ENCODE measurements at places on chromosomes 16 and 17.

DNA sequence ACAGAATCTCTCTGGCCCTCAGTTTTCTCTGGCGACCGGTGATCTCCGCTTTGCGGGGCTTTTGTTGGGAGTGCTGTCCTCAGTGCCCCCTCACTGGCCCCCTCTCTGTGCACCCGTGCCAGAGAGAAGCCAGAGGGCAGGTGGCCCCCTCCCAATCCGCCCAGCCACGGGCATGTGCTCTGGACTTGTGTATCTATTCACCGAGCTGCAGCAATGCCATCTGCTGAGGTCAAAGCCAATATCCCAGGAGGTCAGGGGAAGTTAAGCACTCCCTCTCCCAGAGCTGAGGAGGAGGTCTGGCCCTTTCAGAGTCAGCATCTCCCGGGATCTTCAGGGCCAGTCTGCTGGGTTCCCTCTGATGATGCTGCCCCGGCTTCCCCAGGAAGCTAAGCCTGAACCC, 5.1 kb downstream of the CACNG5 start:
- no peak for DNase-seq

GRCh38 chr17:75899353-75899752, 2.6 kb upstream of the TRIM65 start:
- DNase-seq, result no peak

DNA sequence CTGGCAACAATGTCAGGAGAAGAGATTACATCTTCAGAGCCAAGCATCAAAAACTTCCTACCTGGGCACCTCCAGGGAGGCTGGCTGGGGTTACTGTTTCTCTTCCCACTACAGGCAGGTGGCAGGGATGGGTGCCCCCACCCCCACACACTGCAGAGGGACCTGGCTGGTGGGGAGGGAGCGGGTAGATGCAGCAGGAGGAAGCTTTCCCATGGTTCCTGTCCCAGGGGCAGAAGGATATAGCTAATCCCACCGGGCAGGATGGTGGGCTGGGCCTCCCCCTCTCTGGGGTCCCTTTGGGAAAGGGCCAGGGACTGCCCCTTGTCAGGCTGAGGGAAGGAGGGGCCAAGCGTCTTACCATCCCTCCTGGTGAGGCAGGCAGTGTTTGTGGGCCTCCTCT, 16.7 kb upstream of the MTMR4 start:
- DNase-seq, result peak; percentile 41

DNA sequence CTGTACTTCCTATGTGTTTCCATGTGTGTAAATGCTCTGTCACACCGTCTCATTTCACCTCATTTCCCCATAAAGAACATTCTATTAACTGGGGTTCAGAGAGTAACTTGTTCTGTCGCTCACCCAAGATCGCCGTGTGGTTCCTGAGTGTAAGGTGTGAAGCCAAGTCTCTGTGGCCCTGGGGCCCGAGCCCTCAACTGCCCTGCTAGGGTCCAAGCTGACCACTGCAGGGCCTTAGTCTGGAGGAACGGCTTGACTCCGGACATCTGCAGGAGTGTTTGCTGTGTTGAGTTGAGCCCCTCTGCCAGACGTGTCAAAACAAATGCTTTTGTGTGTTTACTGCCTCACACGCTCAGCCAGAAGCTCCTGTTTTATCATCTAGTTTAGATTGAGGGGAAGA, 244.1 kb downstream of the CCDC182 start:
- no peak for DNase-seq

DNA sequence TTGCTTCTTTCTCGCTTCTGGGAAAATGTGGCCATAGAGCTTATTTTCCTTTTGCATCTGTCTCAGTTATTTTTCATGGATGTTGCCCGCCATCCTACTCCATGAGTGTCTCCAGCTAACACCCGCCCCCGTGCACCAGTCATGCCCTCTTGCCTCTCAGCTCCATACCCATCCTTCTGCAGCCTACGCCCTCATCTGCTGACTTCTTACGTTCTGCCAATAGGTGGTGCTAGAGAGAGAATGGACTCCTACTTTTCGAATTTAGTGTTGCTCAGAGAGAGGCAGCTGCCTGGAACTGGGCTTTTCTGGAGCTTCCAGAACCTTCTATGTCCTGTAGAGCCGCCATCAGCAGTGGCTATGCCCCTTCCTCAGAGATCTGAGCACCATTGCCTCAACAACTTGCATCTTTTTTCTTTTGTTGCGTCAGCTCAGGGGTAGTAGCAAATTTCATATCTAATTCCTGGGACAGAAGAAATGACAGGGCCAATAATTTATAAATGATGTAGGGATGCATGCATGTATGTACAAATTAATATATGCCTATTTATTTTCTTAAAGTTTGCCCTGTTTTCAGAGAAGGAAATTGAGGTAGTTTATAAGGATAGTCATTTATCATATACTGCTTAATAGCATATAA, 119.7 kb upstream of the MYOCD start:
- peak; percentile 70 for DNase-seq

DNA sequence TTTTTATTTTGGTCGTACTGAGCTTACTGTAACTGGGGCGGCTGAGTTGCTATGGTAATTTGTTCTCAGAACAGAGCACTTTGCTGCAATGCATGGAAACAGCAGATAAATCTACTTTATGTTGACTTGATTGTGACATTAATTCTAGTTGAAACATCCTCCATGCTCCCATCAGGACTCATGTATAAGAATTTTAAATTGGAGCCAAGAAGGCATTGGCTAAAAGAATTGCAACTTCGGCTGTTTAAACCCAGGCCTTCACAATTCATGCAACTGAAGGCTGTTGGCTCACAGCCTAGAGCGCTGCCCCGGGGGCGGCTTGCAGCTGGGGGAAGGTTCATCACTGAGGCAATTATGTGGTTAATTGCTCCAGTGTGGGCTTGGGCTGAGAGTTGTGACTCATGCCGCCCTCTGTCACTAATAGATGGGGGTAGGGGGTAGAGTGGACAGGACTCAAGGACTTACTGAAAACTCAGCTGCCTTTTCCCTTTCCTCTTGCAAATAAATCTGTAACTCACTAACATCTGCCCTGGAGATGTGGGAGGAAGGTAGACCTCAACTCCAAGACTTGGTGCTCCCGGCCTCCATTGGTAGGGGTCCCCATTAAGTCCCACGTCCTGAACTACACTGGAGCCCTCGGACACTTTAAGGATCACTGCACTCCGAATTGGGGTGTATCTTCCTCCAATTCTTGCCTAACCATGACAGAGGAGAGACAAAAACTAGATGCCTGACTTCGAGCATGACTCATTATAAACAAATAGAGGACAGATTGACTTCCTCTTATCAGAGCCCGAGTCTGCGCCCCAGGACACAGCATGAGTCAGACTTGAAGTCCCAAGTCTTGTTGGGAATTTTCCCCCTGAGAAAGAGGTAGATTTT, 37.5 kb downstream of the ERCC4 start:
- peak; percentile 26 for DNase-seq

DNA sequence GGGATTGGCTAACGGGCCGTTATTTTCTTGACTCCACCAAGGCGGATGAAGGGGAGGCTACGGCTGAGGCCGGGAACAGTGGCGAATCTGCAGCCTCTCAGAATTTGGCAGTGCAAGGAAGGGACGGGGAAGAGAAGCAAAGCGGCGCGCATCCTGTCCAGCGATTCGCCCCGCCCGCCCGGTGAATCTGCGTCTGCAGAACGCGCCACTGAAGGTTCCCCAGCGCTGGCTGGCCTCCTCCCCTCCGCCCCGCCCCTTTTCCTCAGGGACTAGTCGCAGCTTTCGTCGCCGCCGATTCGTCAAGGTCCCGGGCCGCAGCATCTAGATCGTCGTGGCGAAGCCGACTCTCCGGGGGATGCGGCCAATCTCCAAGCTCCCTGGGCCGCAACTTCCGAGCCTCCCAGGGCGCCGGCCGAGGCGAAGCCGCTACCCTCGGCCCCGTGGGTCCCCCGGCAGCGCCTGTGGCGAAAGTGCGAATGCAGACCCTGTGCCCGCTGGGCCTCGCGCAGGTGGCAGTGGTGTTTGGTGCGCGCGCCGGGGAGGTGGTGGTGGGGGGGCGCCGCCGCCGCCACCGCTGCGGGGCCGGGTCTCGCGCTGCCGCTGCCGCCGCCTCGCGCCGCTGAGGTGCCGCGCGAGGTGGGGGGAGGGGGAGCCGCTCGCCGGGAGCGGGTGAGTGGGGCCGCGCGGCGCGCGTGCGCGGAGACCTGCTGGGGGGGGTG, at the start of gene SETD1A:
TSS of gene SETD1A (plus strand) at position 299 of the 719 bp plus-strand sequence. CDS start 978 bp downstream, outside the sequence.
- peak; percentile 96 for DNase-seq

DNA sequence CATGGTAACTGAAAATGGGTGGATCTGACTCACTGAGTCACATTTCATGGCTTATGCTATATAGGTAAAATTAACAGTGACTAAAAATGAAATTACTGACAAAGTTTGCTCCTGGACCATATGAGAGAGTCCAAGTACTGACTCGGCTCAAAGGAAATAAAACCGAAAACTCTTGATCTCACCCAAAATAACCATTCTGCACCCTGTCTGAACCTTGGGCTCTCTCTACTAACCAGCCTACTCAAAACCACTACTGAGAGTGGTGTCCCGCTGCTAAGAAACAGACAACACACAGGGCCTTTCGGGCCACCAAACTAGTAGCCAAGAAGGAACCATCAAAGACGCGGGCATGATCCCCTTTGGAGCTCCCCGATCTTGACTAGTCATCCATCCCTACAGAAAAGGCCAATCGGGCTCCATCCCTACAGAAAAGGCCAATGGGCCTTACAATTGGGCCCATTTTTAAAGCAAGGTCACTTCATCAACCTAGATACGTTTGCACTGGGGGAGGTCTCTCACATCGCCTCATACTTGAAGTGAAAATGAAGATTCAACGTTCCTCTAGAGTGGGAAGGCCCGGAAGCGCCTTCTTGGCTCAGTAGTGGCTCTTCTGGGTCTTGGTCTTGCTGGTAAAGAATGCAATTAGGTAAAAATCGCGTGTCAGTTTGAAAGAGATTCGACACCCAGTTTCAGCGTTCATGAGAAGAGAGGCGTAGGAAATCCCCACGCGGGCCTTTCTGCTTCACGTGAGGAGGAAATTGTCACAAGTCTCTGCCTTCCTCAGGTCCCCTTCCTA, 720 bp upstream of the ZPBP2 start:
- DNase-seq, result no peak

DNA sequence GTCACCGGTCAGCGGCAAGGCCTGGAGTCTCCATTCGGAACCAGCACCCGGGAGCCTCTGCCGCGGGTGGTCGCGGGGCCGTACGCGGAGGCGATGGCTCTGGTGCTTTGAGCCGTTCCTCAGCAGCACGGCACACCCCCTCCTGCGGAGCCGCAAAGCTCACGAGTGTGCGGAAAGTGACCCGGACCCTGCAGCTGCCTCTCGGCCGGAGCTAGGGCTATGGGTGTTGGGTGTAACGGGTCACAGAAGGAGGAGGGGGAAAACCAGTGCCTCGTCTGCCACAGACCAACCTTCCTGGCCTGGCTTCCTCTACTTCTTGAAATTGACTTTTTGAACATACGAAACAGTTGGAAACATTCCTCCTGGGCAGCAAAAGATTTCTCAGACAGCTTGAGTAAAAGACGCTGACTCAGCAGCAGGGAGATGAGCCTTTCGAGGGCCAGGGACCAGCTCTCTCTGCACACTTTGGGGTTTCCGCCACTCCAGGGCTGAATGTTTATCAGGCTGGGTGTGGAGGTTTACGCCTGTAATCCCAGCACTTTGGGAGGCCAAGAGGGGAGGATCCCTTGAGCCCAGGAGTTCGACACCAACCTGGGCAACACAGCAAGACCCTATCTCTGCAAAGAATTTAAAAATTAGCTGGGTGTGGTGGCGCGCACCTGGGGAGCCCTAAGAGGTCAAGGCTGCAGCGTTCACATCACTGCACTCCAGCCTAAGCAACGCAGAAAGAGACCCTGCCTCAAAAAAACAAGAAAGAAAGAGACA, 26.4 kb upstream of the PITPNA start:
- DNase-seq, result peak; percentile 30
